ENCODE measurements at places on chromosomes 3 and 15.

- DNase-seq: no peak
Observed at GRCh38 chr3:138949002-138949418, 2.0 kb downstream of the FOXL2NB start.

GRCh38 chr15:84752700-84753099, 4.3 kb downstream of the ZNF592 start:
- no peak for DNase-seq

DNA sequence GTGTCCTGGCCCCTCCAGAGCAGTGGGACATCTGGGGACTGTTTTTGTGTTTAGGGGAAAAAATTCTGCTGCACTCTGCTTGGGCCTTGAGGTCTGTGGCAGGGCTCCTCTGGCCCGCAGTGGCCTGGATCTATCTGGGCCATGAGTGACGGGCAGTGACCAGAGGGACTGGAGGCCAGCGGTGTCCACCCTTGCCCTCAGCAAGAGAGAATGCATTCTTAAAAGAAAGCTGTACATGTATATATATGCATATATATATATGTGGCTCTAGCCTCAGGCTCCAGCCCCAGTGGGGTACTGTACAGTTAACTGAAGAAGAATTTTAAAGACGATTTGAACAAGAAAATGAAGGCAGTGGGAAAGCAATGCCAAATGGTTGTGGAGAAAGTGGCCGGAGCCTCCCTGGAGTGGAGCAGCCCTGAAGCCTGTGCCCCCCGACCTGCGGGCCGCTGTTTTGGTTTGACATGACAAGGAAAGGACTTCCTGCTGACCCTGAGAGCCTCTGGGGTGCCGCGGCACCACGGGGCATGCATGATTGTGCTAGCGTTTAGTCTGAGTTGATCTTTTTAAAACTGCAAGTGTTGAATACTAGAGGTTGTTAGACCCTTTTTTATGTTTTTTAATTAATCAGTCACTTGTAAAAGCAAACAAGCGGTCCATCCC, 52.2 kb downstream of the PLXNA1 start:
- DNase-seq: no peak

DNA sequence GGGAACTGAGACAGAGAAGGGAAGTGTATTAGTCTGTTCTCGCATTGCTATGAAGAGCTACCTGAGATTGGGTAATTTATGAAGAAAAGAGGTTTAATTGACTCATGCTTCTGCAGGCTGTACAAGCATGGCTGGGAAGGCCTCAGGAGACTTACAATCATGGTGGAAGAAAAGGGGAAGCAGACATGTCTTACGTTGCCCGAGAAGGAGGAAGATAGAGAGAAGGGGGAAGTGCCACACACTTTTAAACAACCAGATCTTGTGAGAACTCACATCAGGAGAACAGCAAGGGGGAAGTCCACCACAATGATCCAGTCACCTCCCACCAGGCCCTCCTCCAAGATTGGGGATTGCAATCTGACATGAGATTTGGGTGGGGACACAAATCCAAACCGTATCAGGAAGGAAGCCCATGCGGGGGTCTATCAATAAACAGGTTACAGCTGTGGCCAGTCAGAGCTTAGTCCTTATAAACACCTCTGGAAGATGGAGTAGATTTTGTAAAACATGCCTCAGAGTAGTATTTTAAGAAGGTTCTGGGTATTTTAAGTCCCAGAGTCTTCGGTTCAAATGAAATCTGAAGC, 153.9 kb downstream of the GHSR start:
- no peak for DNase-seq

DNA sequence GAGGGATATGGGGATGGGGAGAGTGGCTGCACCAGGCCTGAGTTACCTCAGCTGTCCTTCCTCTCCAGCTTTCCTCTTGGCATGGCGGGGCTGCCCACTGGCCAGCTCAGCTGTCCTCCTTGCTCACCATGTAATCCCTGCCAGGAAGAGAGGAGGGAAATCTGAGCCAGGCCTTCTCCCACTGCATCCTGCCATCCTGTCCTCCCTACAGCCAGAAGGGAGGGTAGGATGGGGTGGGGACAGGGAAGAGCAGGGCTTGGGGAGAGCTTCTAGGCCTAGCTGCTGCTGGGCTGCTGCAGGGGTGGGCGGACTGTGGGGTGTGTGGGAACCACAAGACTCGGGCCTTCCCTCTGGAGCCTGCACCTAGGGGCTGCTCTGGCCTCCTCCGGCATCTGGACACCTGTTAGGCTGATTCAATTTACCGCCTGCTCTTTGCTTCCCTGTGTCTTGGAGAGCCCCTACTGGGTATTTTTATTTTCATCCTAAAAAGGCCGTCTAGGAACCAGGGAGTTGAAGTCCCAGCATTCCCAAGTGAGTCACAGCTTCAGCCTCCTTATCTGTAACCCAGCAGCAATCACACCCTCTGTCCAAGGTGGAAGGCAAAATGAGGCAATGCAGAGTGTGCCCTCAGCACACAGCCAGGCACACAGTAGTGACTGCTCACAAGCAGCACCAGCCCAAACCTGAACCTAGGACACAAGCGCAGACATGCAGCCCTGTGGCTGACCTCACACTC, 13.1 kb upstream of the KY start:
- no peak for DNase-seq

DNA sequence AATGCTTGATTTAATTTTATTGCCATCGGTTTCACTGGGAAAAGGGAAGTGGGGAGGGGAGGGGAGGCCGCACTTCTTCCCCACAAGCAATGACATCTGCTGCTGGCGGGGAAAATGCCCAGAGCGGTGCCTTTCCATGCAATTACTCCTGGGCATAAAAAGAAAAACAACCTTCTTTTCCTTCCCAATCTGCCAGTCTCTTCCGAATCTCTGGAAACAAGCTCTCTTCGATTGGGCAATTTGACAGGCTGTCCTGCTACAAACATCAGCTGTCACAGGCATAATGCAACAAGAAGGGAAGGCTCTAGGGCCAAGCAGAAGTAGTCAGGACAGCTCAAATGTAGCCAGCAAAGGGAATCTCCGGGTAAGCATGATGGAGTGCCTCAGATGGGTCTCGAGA, 93.4 kb upstream of the STRIT1 start:
- DNase-seq: no peak

- DNase-seq: peak; percentile 87
Observed at GRCh38 chr15:80999623-81000036, 1.1 kb upstream of the TLNRD1 start.

- no peak for DNase-seq
Observed at GRCh38 chr3:126304704-126305103, 52.5 kb downstream of the KLF15 start.

DNA sequence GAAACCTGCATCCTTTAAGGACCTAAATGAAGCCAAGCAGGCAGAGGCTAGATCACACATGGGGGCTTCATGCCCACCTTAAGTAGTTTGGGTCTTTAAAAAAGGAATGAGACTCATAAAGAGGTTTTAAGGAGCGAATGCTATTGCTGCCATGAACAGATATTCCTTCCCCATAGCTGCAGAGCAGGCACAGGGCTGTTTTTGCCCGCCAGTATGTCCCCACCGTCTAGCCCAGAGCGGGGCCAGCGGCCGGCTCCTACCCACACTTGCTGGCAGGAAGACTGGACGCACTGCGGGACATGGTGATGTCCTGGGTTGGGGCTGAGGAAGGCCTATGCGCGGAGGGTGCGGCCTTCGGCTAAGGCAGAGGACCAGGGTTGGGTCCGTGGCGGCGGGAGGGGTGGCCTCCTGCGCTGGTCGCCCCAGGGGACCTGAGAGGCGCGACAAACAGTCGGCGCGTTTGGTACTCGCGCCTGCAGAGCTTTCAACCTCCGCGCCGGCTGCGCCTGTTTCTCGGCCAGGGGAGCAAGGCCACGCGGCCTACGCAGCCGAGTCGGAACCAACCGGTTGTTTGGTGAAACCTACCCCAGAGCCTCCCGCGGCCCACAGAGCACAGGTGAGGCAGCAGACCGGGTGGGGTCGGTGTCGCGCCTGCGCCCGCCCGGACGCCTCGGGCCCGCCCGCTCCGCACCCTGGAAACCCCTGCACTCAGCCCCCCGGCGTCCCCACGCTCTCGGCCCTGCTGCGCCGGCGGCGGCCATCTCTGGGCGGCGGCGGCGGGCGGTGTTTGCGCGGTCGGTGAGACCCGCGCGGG, at the start of gene FAIM:
Gene FAIM (plus strand): TSS at position 450 of the 814 bp plus-strand sequence. CDS start 10,956 bp downstream, outside the sequence.
- DNase-seq: peak; percentile 76
